NCI-H2171 treated with DMSO at 0.1 percent for 48 hours (cell line): ENCODE measurements at places on chromosomes 7 and 10.

DNA sequence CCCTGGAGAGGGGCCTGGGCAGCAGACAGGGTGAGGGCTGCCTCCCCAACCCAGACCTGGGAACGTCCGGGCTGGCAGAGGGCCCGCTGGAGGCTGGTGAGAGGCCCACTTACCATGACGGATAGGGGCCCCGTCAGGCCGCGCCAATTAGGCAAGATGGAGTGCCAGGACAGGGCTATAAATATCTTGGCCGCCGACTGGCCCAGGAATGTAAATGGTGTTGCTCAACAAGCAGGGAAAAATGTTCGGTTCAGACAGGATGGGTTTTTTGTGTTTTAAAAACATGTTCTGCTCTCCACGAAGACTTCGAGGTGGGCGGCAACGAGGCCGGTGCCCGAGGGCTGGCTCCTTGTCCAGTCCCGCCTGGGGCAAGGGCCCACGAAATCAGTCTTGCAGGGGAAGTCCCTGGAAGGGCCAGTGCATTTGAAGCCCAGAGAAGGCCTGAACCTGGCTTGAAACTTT, 35.8 kb upstream of the ELN start:
- DNase-seq, result no peak

DNA sequence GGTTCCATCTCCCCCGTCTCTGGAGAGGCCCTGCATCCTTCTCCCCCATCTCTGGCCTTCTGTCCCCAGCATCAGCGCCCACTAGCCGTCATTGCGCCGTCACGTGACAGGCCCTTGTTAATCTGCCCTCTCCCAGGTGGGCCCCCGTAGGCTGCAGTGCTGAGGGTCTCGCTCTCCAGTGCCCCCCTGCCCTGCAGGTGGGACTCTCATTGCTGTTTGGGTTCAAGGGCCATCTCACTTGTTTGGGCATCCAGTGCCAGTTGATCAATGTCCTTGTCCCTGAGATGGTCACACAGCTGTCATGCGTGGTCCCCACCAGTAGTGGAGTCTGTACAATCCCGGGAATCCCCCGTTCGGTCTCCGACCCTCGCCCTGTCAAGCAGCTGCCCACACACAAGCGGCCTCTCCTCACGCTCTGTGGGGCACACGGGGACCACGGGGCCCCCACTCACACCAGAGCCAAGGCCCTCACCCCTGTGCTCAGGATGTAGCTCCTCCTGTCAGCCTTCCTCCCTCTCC, 114.0 kb downstream of the INPP5A start:
- DNase-seq, result no peak

DNA sequence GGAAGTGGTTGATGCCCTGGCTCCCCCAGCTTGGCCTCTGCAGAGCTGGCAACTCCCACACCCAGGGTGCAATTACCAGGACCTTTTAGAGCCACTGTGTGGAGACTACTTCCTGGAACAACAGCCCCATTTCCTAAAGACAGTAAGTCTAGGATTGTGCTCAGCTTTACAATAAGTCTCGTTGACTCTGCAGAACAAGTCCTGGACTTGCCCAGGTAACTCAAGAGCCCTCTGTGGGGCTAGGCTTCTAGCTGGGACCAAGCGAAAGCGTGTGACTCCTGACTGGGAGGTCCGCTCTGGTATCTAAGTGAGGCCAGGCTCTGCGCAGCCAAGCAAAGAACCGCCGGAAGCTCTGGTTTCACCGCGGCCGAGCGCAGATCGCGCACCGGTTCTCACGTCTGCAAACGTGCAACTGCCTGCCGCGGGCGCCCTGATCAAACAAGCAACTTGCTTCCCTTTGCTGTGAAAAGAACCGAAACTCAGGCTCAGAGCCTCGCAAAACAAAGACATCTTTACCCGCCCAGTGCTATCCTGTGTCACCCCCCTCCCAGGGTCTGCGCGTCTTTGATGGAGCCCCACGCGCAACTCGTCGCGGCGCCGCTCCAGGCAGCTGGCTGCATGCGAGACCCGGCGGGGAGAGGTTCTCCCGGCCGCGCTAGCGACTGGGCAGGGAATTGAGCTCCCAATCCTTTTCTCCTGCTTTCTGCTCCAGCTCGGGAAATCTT, 4.4 kb upstream of the PDLIM1 start:
- peak; percentile 76 for DNase-seq

DNA sequence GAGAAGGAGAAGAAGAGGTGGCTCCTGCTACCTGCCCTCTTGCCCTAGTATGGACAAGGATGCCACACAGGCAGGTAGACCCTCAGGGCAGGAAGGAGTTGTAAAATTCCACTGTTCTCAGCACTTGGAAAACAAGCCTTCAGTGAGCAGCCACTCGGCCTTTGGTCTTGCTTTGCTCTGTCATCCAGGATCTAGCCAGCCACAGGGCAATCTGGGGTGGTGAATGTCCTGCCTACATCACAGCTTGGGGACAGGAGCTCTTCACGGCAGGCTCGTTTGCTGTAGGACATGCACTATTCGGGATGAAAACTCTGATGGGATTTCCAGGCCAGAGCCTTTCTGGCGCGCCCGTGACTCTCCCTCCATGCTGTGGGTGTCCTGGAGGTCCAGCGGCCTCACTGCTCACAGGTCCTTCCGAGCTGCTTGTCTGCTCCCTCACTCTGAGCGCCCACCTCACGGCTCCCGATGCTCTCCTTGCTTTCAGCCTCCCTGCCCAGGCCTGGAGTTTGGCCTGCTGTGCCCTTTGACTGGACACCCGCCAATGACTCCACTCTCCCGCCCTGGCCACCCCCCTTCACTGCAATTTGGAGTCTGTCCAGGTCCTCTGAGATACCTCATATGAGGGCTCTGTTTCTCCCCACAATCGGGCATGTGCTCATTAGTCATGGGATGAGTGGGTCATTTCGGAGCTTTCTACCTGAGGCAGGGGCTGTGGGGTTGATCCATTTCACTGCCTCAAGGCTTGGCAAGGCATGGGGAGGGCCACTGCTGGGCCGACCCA, 227.2 kb upstream of the GRB10 start:
- DNase-seq, result no peak

- no peak for DNase-seq
Observed at GRCh38 chr7:140017543-140017942, 45.2 kb downstream of the PARP12 start.

DNA sequence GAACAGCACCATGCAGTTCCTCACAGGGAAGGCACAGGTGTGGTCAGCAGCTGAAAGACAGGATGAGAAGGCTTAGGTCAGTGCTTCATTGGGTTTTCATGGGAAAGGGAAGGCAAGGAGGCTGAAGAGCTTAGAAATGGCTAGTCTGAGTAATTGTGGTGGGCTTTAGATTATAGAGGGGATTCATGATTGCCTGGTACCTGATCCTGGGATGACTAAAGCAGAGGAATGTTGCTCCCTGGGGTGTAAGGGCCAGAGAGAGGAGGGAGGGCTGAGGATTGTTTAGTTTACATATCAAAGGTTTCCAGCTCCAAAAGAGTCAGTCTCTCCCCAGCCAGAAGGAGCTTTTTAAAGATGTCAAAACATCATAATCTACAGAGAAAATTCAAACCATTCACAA, 396.3 kb upstream of the POM121L12 start:
- no peak for DNase-seq

DNA sequence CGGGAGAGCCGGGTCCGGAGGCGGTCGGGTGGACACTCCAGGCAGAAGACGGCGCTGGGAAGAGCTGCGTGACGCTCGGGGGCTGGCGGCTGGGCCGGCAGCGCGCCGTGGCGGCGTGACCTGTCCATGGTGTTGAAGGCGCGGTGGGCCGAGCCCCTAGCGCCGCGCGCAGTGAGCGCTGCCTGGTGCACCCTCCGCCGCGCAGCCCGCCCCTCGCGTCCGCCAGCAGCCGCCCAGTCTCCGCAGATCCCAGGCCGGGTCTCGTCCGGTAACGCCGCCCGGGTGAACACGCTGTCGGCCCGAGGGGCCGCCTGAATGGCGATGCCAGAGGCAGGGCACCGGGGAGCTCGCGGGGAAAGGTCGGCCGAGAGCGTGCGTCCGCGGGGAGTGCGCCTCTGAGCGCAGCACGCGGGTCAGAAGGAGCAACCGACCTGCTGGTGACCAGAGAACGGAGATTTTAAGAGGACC, 657 bp upstream of the TMEM178B start:
- DNase-seq, result no peak
